ENCODE measurements at places on chromosomes 6 and 20. TPM values are rescaled to one million over a fixed set of nuclear protein-coding genes. Genes with fewer than 3 reads are reported as not detected.

DNA sequence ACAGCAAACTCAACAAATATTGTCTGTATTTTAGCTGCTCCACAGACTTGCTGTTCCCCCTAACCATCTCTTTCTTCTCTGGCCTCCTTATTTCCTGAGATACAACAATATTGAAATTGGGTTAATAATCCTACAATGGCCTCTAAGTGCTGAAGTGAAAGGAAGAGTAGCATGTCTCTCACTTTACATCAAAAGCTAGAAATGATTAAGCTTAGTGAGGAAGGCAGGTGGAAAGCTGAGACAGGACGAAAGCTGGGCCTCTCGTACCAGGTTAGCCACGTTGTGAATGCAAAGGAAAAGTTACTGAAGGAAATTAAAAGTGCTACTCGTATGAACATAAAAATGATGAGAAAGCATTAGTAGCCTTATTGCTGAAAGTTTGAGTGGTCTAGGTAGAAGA, 63.8 kb downstream of the ELOVL5 start:
- DNase-seq: no peak

DNA sequence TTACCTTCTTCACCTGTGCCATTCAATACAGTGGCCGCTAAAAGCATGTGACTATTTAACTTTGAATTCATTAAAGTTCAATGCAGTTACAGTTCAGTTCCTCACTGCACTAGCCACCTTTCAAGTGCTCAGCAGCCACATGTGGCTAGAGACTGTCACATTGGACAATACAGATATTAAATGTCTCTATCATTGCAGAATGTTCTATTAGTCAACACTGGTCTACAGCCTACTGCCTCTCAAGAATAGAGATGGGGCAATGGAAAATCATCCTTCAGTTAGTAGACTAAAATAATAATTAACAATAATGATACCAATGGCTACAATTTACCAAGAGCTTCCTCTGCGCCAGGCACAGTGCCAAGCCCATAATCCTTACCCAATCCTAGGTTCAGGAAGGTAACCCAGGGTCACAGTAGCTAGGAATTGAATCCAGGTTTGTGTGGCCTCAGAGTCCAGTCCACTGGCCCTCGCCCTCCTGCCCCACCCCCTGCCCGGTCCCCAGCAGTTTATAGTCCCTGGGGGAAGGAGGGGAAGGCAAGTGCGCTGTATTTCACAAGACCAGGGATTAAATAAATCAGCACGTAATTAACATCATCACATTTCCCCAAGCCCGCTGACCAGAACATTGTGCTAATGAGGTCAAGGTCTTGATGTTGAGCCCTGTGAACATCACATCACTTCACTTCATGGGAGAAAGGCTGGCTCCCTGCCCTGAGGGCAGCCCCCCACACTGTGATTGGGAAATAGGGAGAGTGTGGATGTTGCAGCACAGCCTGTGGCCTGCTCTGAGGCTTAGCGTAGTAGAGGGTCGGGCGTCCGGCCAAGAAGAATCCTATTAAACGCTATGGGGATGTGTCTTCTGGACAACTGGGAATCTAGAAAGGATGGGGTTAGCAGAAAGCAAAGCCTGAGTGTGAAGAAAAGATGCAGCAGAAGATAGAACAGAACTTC, 147.2 kb downstream of the VEGFA start:
- DNase-seq: no peak

The ENPP4 gene
- total RNA-seq: not detected

The HMGCLL1 gene
- total RNA-seq: not detected

DNA sequence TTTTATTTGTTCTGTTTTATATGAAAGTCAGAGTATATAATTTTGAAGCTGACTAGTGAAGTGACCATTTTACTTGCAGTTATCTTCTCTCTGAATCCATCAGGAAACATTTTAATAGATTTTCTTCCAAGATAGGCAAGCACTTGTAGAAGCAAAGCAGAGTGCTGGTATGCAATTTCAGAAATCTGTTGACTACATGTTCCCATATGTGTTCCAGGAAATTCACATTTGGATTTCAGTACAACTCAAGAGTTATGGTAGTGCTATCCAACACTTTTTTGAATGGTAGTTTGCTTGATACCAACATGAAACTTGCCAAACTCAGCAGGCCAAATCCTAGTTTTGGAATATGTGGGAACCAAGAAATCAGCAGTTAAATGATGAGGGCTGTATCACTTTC, 94.0 kb downstream of the CENPW start:
- DNase-seq: no peak

The CDYL gene
- total RNA-seq: 32.0 TPM

GRCh38 chr6:151216804-151217203, 23.0 kb upstream of the AKAP12 start:
- no peak for DNase-seq

The OGFR gene
- total RNA-seq: 90.7 TPM

- no peak for DNase-seq
Observed at GRCh38 chr6:107673076-107673494, 151.0 kb downstream of the SCML4 start.

The BMP2 gene
- total RNA-seq: not detected

GRCh38 chr6:110310861-110311446, 47.2 kb downstream of the METTL24 start:
- no peak for DNase-seq

- no peak for DNase-seq
Observed at GRCh38 chr6:111711476-111711875, 105.8 kb upstream of the TRAF3IP2 start.

GRCh38 chr6:36333931-36334725, 2.6 kb downstream of the BNIP5 start:
- no peak for DNase-seq

DNA sequence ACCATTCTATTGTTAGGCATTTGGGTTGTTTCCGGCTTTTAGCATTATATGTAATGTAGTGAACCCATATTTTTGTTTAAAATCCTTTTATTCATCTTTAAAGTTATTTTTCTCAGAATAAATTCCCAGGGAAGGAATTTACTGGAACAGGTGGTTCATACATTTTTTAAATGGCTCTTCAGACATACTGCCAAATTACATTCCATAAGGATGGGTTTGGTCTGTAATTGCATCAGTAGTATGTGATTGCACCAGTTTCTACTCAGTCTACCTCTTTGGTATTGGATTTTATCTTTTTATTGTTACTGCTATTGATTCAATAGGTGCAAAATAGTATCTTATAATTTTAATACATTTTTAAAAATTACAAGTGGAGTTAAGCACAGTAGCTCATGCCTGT, 27.2 kb downstream of the BRPF3 start:
- no peak for DNase-seq

DNA sequence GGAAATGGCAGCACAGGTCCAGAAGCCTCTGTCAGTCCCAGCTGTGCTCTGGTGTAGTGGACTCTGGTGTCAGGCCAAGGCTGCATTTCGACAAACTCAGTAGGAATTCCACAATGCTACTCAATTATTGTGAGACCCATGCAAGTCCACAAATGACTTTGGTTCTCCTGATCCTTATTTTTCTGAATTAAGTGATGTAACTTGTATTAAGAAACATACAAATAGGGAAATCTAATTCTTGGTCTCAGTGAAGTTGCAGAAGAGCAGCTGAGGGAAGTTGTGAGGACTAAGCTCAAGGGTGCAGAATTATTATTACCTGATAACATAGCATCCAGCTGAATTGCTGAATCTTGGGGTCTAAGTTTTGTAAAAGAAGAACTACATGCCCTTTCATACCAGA, 116.8 kb downstream of the MAFB start:
- no peak for DNase-seq

- DNase-seq: no peak
Observed at GRCh38 chr6:47091886-47092668, 49.9 kb upstream of the ADGRF1 start.

The SLC17A3 gene
- total RNA-seq: not detected

The PNLDC1 gene
- total RNA-seq: not detected

- peak; percentile 32 for DNase-seq
Observed at GRCh38 chr6:108896111-108896661, 48.0 kb downstream of the ARMC2 start.
